ENCODE measurements at places on chromosomes 13 and 19. TPM values are rescaled to one million over a fixed set of nuclear protein-coding genes. Genes with fewer than 3 reads are reported as not detected.

LRRC4B gene
- 14.2 TPM for total RNA-seq

EHD2 gene
- 235 TPM for total RNA-seq

TBXA2R gene
- 46.9 TPM for total RNA-seq

DNA sequence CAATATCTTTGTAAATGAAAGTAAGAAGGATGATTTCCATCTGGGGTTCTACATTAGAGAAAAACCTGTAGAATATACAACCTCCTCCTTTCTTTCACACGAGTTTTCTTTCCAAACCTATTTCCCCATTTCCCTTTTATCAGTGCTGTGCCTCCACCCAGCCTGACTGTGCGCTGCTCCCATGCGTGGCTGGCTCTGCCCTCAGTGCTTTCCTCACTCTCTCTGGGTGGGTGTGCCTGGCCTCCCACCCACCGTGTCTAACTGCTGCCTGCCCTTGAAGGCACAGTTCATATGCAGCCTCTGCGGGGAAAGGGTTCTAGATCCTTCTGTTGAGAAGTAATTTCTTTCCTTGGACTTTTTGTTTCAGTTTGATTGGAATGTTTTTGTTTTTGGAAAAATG, 70.7 kb downstream of the PCCA start:
- DNase-seq = no peak

- no peak for DNase-seq
These were observed 601.8 kb downstream of the SLITRK6 start for GRCh38 chr13:85197431-85197830.

DNA sequence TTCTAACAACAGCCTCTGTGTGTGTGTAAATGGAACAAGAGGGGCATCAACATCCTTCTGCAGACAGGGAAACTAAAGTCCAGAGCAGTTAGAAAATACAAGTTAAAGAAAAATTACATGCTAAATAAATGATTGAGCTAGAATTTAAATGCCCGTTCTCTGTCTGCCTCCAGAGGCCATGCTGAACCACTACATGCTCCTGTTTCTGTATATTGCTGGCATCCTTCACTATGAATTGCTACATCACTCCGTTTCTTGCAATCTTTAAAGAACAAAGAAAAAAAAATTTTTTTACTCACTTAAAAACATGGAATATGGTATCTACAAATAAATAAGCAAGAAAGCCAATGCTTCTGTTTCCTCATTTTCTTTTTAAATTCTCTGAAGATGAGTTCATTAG, 47.9 kb downstream of the DCT start:
- DNase-seq = no peak

DNA sequence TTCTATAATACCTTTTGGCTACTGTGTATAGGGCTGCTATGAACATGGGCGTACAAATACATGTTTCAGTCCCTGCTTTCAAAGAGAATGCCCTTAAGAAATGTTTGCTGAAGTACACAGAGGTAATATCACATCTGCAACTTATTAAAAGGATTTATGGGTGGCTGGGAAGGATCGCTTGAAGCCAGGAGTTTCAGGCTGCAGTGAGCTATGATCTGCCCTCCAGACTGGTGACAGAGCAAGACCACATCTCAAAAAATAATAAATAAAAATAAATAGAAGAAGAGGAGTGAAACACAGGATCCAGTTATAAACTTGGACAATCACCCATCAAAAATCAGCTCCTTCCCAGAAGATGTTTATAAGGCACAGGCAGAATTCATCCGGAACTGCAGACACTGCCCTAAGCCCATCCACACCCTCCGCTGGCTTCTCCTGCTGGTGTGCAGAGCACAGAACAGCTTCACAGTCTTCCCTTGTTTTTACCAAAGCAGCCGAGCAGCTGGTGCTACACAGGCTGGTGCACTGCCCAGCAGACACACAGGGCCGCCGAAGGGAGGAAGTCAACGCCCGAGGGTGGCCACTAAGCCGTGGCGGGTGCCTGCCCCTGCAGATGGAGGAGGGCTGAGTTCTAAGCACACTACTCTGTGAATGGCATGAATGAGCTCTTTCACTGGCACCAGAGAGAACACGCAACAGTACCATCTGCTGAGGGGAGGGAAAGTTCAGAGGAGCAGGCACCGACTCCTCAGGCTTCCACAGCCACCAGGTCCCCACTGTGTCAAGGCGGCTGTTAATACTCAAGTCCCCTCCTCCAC, 44.0 kb downstream of the BRD4 start:
- DNase-seq = peak; percentile 80

Measured in posterior vena cava (tissue), 2 donors.